ENCODE measurements at places on chromosomes 3 and 15.

DNA sequence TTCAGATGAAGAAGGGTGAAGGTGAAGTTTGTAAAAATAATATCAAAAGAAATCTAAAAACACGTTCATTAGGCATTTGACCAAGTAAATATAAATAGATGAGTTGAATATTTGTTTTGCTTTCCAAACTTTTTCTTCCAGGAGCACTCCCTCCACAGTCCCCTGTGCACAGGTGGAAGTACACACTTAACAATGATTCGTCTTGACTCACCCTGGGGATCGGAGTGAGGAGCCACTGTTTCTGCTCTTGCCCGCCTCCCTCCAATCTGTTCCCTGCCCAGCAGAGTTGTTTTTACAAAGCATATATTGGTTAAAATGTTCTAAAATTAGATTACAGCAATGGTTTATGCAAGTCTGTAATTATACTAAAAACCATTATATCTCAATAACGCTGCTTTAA lies 175.1 kb downstream of the PTPRG start:
- no peak for DNase-seq

- no peak for DNase-seq
Measured at GRCh38 chr15:78201281-78202190, 32.8 kb downstream of the ACSBG1 start.

GRCh38 chr15:48119277-48119676 lies 1.5 kb upstream of the SLC24A5 start:
- DNase-seq = peak; percentile 15

- peak; percentile 100 for DNase-seq
Measured at GRCh38 chr3:99659032-99659431, 20.6 kb downstream of the COL8A1 start.

DNA sequence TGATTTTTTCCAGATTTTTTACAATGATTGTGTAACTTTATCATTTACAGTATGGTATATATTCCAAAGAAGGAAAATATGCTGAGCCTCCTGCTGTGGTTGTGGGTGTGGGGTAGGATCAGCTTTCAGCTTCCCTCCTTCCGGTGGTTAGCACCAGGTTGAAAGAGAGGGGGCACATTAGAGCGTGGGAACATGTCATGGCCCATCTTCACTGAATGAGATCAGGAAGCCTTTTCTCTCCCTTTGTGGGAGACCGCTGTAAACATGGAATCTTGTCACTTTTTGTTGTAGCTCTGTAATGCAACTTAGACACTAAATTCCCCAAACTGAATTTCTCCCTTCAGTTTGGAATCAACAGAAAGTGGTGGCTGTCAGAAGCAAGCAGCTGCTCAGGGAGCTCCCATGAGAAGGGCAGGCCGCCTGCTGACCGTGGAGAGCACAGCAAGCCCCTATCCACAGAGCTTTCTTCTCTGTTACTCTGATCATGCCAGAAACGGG lies 86.7 kb upstream of the LIMD1 start:
- DNase-seq = peak; percentile 78

GRCh38 chr3:140166861-140167599 lies 232.0 kb downstream of the CLSTN2 start:
- no peak for DNase-seq

GRCh38 chr3:9781978-9782603 lies 10.2 kb downstream of the TADA3 start:
- no peak for DNase-seq
